ENCODE measurements at places on chromosomes 5 and 9.

DNA sequence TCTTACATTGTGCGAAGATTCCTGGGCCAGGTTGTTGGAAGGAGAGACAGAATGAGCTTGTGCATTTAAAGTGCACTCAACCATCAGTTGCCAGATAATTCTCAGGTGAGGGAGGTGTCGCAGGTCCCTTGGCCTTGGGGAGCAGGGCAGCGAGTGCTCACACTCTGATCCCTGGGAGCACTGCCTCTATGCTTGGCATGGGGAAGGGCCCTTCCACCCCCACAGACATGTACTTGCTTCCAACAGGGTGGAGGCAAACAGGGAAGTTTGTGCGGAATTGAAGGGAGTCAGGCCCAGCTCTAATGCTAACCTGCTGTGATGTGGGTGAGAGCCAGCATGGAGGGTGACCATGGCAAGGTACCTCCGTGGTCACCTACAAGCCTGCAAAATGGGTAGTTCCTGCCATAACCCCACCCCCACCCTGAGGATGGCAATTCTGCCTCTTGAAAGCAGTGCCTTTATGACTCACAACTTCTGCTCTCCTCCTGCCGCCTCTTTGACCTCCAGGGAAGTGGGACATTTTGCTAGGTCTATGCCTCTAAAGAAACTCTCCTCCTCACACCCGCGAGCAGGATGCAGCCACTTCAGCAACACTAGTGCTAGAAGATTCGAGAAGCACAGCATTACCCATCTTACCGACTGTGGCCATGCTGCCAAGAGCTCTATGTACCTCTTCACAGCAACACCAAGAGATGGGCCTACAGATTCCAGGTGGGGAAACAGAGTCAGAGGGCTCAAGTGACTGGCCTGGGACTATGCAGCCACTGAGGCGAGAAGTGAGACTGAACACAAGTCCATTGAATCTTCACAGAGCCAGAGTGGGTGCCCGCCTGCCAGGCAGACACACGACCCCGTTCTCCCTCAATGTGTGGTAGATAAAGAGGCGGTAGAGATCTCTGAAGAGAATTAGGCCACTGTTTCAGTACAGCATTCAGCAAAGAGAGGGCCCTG, 22.1 kb upstream of the SLC25A51 start:
- DNase-seq: no peak

- DNase-seq: peak; percentile 96
These were observed at the start of gene FSD1L for GRCh38 chr9:105447814-105448812. Gene FSD1L, plus strand, starts transcription at chr9:105448034. Its CDS starts 187 bp downstream, at chr9:105448221.

DNA sequence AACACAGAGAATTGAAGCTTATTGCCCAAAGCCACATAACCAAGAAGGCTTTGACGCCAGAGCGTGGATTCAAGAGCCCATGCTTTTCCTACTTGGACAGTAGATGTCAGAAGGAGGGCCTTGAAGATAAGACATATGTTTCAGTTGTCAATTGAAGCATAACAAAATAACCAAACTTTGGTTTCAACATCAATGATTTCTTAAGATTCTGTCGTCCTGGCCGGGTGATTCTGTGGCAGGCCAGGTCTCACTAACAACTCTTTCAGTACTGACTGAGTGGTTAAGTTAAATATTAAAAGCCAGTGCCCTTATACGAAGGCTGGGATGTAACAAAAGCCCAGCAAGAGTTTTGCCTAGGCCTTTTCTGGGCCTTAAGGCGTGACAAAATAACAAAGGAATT, 94.0 kb downstream of the RCL1 start:
- DNase-seq: no peak

- DNase-seq: no peak
These were observed 104.4 kb upstream of the MPDZ start for GRCh38 chr9:13383855-13384254.

DNA sequence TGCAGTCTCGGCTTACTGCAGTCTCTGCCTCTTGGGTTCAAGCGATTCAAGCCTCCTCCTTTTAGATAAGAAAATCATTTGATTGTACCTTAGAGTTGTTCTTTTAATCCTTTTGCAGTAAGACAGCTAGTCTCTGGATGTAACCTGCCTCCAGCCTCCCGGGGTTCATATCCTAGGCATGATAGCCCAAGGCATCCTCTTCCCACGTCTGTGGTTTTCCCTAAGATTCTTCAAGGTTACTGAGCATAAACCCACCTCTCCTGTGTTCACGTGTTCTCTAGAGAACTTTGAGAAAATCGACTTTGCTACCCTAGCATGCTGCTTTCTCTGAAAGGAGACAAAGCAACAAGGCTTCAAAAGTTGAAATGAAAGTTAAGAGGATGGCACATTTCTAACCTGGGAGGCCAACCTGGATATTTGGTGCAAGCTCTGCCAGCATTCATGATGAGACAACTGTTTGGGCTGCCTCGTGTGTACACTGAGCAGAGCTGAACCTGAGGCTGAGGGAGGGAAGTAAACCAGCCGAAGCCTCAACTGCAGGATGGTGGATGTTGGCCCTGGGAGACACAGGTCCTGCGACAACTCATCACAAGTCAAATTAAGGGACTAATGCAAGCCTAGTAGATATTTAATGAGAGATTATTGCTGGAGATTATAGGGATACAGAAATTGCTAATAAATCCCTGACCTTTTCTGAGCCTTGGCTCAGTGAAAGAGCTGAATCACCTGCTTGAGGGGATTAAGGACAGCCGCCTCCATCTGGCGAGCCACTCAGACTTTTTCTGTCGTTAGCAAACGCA, 261.8 kb downstream of the ARHGAP26 start:
- no peak for DNase-seq

GRCh38 chr9:131728546-131728910, 11.3 kb downstream of the RAPGEF1 start:
- DNase-seq: no peak
